Activated CD8-positive, alpha-beta T cell treated with anti-CD3 and anti-CD28 coated beads, Interleukin-2, amount 10 ng/mL, durations not matched to agents 7 days and 5 days (primary cell): ENCODE measurements at places on chromosomes 12 and 14.

DNA sequence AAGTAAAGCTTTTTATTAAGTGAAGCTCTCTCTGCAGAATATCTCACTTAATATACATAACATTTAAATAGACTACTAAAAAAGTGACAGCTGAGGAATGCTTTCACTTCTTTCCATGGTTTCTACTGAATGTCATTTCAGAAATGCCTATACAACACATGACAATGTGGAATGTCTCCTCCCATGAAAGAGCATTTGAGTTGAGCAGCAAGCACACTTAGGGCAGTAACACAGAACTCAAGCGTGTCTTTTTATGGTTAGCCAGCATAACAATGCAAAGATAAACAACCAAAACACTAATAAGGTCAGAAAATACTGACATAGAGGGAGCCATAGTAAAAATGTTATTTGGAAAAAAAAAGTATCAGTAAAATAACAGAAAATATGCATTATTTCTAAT lies 9.4 kb downstream of the PPP1R12A start:
- no peak for DNase-seq

DNA sequence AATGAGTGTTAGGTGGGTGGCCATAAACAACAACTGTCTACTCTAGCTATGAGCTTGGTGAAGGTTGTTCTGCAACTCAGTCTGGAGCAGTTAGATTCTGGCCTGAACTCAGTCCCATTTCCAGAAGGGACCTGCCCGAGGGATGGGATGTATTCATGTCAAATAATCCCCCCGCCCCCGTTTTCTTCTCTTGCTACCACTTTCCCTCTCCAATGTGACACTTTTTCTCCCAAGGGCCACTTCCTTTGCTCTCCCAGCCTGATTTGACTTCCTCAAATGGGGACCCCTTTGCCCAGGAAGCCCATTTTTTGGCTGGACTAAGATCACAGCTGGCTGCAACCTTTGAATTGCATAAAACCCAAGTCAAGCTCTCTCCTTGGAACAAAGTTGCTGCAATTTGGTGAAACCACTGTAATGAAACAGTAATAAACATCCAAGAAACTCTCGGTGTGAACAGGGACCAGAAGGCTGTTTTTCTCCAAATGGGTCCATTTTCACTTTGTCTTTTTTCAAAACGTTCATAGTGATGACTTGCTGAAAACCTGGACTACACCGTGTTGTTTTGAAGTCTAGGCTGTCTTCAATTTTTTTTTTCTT lies 137.2 kb upstream of the GSC start:
- no peak for DNase-seq

DNA sequence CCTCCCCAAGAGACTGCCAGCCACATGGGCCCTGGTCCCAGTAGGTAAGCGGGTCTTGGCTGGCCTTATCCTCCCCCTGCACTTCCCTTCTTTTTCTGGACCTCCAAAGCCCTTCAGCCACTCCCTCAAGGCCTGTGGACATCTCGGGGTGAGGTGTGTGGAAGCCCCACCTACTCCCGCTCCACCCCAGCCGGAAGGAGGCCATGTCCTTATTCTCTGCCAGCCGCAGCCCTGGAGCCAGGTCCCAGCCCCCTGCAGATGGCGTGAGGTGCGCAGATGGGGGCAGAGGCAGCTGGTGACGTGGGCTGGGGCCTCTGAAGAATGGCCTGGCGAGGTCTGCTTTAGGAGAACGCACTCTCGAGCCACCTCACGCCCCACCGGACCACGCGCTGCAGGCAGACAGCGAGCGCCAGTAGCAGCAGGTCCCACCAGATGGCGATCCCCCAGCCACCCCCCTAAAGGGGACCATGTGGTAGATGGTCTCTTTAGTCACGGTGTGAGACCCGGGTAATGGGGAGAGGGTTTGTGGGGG lies 167.1 kb downstream of the TSPAN9 start:
- no peak for DNase-seq

GRCh38 chr12:127629066-127629820 lies 637.7 kb upstream of the TMEM132C start:
- no peak for DNase-seq

- no peak for DNase-seq
These were observed 22.8 kb downstream of the PPP1R36 start for GRCh38 chr14:64572386-64573104.

DNA sequence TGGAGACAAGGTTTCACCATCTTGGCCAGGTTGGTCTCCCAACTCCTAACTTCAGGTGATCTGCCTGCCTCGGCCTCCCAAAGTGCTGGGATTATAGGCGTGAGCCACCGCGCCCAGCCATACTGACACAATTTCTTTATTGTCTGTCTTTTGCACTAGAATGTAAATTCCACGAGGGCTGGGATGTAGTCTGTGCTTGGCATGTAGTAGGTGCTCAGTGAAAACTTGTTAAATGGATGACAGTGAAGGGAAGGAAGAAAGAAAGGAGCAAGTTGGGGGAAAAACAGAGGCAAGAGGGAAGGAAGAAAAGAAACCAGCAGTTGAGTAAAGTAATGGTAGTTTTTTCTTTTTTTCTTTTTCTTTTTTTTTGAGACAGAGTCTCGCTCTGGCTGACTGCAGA lies 53.1 kb downstream of the LIMA1 start:
- no peak for DNase-seq

- DNase-seq: no peak
These were observed 121.7 kb downstream of the DUSP6 start for GRCh38 chr12:89230376-89231315.

DNA sequence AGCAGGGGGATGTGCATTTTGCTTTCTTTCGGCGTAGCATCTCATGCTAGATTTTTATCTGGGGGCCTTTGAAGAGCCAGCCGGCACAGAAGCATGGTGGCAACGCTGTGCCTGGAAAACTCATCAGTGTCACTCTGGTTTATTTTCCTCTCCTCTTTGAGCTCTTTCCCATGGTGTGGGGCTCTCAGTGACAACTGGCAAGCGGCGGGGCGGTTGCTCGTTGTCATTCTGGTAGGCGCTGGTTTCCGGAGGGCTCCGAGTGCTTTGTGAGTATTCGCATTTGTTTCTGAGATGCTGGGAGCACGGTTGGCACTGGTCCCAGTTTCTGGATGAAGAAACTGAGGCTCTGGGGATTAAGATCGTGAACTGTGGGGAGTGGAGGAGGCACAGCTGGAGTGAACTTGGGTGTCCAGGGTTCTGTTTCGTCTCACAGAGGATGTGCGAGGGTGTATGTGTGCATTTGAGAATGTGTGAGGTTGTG lies 23.3 kb downstream of the TPCN1 start:
- DNase-seq: no peak

- DNase-seq: no peak
These were observed 63.4 kb downstream of the ANO2 start for GRCh38 chr12:5881666-5882065.

GRCh38 chr12:62301080-62301798 lies 41.0 kb downstream of the USP15 start:
- no peak for DNase-seq
